Fibroblast of skin of scalp (primary cell): ENCODE measurements at places on chromosomes 2 and 18.

GRCh38 chr2:79101024-79101423 lies 13.2 kb upstream of the REG1B start:
- DNase-seq: no peak

- DNase-seq: no peak
Measured at GRCh38 chr2:148842050-148842449, 33.0 kb upstream of the KIF5C start.

GRCh38 chr2:18791172-18791797 lies 201.9 kb upstream of the NT5C1B start:
- no peak for DNase-seq

DNA sequence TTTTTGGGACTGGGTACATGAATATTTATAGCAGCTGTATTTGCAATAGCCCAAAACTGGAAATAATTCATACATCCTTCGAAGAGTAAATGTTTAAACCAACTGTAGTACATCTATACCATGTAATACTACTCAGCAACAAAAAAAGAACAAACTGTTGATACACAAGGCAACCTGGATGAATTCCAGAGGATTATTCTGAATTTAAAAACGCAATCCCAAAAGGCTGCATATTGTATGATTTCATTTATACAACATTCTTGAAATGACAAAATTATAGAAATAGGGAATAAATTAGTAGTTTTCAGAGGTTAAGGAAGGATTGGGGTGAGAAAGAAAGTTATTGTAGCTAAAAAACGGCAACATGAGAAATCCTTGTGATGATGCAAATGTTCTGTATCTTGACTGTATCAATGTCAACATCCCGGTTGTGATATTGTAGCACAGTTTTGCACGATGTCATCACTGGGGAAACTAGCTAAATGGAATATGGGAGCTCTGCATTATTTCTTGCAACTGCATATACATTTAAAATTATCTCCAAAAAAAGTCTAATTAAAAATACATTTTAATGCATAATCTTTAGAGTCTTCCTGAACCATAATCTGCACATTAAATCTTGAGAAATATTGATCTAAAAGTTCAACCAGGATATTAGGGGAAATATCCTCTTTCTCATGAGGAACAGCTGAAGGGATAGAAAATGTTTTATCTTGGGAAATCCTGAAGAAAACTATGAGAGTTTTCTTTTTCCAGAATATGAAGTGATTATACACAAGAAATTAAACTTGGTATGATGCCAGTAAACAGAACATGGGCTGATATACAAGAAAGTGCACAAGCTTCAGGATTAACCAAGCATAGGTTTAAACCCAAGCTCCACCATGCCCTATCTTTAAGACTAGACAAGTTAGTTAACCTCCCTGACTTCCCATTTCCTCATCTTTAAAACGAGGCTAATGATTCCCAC lies 21.9 kb downstream of the EVA1A start:
- no peak for DNase-seq

- DNase-seq: no peak
Measured at GRCh38 chr2:203718087-203718486, 11.6 kb downstream of the CD28 start.

DNA sequence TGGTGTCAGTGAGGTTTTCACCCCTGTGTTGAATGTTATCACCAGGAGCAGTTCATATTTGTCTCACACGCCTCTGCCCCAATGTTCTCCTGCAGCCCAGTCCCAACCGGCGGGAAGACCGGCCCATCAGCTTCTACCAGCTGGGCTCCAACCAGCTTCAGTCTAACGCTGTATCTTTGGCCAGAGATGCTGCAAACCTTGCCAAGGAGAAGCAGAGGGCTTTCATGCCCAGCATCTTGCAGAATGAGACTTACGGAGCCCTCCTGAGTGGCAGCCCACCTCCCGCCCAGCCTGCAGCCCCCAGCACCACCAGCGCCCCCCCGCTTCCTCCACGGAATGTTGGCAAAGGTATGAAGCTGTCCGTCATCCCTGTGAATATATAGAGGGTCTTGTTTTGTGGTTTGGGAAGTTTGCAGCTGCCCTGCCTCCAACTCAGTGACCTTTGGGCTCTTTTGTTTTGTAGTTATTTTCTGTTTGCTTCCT lies 35.1 kb downstream of the ITGB1BP1 start:
- no peak for DNase-seq

DNA sequence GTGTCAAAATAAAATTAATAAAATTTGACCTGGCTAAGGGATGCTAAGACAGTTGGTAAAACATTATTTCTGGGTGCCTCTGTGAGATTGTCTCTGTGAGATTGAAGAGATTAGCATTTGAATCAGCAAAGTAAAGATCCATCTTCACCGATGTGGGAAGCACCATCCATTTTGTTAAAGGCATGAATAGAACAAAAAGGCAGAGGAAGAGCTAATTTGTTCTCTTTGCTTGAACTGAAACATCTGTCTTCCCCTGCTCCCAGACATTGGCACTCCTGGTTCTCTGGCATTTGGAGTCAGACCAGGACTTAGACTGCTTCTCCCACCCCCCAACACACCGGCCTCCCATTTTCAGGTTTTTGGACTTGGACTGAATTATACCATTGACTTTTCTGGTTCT lies 603.8 kb upstream of the LINC00305 start:
- no peak for DNase-seq

DNA sequence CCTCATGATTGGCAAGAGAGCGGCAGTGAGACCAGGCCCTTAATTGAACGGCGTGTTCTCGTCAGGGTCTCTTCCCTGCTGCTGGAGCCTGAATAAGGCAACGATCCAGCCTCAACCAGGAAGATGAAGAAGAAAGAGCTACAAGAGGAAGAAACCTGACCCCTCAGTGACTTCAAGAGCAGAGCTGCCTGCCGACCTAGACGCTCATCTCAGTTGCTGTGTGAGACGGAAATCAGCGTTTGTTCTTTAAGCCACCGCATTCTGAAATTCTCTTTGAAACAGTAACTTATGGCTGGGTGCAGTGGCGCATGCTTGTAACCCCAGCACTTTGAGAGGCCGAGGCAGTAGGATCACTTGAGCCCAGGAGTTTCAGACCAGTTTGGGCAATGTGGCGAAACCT lies 29.6 kb upstream of the KCNG3 start:
- peak; percentile 2 for DNase-seq

GRCh38 chr2:229780856-229781773 lies 66.8 kb upstream of the DNER start:
- DNase-seq: peak; percentile 37

DNA sequence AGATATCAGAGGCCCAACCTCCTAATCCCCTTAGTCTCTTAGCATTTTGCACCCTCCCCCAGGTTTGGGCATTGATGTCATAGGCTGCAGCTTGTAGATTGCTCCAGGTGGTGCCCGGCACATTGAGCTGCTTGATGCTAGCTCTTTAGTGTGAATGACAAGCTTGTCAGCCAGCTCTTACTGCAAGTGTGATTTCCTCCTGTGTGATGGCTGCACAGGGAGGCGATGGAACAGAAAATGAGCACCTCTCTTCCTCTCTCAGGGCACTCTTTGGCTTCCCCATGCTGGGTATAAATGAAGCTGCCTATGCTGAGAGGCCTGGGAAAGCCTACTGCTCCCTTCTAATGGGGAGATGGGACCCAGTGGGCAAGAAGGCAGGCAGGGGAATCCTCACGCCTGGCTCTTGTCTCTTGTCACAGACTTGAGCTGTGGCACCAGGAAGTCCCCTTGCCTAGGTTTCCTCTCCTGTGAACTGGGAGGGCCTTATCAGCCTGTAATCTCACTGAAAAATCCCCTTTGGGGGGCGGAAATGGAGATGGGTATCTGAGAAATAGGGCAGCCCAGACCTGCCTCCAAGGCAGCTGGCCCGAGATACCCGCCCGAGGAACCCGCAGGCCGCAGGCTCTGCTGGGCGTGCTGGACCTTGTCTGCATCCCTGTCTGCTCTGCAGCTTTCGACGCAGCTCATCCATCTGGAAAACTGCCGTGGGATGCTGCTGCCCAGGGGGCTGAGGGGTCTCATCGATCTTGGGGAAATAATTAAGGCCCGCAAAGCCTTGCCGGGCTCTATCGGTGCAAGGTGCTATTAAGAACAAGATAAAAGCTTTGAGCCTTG lies 163.5 kb upstream of the CXCR4 start:
- no peak for DNase-seq

DNA sequence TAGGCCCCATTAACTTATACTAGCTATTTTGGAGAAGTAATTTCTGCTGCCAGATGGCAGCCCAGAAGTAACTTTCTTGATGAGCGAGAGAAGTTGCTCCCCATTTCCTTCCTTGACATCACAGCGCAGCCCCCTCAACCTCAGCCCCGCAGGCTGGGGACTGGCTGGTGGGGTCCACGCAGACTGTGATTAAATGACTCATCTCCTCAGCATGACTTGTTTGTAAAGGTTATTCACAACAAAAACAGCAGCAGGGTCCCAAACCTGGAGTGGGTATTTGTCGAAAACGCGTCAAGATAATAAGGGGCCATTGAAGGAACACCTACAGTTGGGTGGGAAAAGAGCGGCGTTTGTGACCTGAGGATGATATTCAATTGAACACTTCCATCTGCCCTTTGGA lies 120.6 kb downstream of the TXNL1 start:
- no peak for DNase-seq

DNA sequence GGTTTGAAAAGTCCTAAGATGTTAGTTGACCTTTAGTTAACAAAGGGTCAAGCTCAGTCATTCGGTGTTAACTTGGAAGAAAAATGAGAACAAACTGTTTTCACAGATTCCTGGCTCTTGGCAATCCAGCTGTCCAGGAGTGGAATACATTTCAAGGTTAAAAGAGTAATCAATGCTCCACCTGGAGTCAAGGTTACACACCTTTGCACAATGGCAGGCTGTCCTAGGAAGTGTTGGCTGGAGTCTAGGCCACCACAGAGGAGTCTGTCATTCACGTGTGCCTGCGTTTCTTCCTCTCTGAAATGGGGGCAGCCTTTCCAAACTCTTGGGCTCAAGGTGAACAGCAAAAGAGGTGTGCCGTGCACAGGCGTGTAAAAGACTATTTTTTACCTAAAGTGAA lies 6.3 kb upstream of the ID2 start:
- DNase-seq: no peak
